Ureter (tissue), 1 donor: ENCODE measurements at places on chromosomes 6 and 20. TPM values are rescaled to one million over a fixed set of nuclear protein-coding genes. Genes with fewer than 3 reads are reported as not detected.

CUTA gene
- total RNA-seq = 157 TPM

DNA sequence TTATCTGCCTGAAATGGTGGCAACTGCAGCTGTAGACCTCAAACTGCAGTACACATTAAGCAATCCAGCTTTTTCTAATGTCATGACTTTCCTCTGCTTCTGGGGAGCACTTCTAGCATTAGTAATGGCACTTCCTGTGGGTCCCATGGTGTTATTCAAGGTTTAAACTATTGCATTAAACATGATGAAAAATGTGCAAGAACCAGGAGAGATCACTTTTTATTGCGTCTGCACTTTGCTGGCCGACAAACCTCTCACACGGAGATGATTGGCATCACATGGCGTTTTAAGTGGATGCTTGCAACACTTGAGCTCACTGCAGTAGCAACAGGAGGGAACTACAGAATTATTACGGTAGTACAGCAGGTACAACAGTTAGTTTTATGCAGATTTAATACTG lies 148.4 kb downstream of the HIVEP2 start:
- DNase-seq = no peak

DNA sequence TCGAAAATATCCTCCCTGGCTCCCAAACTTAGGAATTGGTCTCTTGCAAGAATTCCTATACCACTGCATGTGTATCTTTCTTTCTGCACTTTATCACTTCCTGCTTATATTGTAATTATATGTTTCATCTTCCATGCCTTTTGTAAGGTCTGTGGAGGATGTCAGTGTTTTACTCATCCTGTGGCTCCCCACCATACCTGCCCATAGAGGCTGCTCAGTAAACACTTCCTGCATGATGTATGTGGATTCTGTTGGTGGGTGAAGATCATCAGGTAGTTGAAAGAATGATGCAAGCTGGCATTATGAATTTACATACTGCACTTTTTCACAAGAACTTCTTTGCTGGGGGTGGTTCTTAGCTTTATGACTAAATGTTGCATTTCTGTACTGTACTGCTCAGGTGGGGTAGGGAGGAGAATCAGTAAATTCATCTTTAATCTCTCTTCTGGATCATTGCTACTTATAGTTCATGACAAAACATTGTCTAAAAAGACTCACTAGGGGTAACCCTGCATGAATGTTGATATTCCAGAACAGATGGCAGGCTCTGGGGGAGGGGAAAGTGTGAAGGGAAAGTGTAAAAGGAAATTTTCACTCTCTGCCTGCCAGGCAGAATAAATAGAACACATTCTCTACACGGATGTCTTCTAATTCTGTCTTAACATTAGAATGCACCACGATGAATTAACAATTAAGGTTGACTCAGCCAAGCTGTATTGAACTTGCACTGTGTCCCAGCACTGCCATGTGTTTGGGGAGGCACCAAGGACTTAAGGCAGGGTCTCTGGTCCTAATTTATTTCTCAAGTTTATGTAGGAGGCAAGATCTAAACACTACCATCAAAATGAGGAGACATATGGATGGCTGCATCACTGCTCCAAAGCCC lies 36.0 kb upstream of the KLHL31 start:
- DNase-seq = no peak

SULF2 gene
- total RNA-seq = 59.5 TPM

LRRN4 gene
- not detected for total RNA-seq

DNA sequence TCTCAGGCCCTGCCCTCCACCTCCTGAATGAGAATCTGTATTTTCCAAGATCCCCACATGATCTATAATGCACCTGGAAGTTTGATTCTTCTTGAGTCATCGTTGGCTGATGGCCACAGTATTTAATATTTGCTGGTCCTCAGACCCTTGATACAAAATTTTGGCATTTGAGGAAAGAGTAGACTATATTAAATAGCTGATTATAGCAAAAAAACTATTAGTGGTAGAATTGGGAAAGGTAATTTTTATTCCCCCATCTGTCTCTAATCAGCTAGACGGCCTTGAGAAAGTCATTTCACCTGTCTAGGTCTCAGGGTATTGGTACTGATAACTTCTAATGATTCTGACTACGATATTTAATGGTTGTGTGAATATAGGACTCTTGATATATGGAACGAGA lies 176.8 kb downstream of the BMP2 start:
- DNase-seq = no peak

DNA sequence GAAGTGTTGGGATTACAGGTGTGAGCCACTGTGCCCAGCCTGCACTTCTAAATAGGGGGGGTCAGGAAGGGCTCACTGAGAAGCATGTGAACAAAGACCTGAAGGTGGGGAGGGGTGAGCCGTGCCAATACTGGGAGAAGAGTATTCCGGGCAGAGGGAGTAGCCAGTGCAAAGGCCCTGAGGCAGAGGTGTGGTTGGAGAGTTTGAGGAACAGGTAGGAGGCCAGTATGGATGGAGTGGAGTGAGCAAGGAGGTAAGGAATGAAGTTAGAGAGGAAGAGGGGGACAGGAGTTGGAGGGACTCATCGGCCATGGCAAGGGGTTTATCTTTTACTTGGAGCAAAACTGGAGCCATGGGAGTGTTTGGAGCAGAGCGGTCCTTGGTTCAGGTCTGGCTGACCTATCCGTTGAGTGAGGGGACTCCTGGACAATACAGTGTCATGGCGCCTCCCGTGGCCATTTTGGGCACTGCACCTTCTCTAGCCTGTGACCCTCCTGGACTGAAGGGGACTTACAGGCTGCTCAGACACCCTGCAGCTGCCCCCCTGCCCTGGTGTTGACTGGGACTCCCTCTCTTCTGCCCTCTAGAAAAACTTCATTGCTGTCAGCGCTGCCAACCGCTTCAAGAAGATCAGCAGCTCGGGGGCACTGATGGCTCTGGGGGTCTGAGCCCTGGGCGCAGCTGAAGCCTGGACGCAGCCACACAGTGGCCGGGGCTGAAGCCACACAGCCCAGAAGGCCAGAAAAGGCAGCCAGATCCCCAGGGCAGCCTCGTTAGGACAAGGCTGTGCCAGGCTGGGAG lies 12.1 kb downstream of the FOXS1 start:
- DNase-seq = no peak

- no peak for DNase-seq
Observed at GRCh38 chr6:140897349-140897748, 1235.4 kb upstream of the GJE1 start.

GRIK2 gene
- total RNA-seq = 1.8 TPM

DNA sequence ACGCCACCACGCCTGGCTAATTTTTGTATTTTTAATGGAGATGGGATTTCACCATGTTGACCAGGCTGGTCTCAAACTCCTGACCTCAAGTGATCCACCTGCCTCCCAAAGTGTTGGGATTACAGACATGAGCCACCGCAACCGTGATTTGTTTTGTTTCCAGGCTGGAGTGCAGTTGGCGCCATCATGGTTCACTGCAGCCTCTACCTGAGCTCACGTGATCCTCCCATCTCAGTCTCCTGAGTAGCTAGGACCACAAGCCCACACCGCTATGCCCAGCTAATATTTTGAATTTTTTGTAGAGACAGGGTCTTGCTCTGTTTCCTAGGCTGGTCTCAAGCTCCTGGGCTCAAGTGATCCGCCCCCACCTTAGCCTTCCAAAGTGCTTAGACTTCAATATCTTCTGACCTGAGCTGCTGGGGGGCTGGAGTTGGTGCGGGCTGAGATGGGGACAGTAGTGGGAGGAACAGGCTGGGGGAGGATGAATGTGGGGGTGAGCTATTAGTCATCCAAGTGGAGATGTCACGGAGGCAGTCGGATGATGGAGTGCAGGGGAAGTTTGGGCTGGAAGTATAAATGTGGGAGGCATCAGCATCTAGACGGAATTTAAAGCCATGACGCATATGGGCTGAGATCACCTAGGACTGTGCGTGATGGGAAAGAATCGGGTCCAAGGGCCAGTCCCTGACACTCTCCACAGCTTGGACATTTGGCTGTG lies 23.1 kb upstream of the ZMYND8 start:
- no peak for DNase-seq

DNA sequence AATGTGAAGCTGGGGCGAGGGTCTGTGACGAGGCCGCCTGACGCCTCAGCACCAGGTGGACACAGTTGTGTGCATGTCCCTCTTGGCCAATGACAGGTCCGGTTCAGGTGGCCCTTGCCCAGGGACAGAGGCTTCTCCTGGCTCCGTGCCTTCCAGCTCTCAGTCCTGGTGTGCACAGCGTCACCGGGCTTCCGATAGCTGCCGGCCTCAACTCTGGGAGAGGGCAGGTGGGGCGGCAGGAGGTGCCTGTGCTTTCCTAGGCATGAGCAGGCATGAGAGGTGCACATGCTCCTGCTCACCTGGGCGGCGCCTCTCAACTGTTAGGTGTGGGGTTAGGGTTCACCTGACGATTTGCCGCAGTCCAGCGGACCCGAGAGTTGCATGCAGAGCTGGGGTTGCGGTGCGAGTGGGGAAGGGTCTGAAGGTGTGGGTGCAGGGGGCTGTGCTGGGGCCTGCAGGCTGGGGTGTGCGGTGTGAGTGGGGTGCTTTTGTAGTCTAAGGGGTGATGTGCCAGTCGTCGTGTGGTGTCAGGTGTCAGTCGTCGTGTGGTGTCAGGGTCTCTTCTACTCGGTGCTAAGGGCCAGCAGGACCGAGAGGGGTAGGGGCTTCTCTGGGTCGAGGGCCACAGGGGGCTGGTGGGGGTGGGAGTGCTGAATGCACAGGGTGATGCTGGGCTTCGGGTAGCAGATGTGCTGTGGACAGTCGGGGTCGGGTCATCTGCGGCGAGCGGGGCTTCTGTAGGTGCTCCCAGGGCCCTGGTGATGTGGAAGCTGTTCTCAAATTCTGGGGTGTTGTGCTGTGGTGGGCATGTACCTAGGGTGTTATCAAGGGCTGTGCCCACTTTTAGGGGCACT lies 3.8 kb upstream of the SOX18 start:
- no peak for DNase-seq
